Effector memory CD4-positive, alpha-beta T cell (primary cell): ENCODE measurements at places on chromosomes 5 and 9.

- no peak for DNase-seq
These were observed 128.2 kb upstream of the NFIB start for GRCh38 chr9:14441976-14442651.

DNA sequence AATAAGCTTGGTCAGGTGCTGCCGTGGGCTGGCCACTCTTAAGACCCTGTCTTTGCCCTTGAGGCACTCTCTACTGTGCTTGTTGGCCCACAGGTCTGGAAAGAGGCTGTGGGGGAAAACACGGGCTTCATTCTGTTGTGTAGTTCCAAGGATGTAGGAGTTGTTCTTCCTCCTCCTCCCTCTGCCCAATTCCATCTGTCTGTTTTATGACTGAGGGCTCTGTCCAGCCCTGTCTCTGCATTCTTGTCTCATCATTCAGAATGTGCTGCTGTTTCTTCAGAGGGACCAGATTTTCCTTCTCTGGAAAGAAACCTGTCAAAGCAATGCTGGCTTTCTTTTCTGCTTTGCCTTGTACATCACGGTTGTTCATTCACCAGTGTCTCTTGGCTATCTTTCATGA lies 84.1 kb downstream of the MAP1B start:
- DNase-seq = no peak

GRCh38 chr5:61313960-61314681 lies 17.9 kb upstream of the ZSWIM6 start:
- DNase-seq = no peak

DNA sequence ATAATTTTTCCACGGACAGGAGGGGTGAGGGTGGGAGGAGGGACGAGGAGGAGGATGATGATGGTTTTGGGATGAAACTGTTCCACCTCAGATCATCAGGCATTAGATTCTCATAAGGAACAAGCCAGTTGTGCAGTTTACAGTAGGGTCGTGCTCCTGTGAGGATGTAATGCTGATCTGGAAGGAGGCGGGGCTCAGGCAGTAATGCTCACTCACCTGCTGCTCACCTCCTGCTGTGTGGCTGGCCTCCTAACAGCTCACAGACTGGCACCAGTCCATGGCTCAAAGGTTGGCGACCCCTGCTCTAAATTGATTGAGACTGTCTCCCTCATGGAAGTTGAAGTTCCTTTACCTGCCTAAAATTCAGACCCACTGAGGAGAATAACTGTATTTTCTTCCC lies 33.2 kb downstream of the ANKRA2 start:
- DNase-seq = no peak

GRCh38 chr9:27183131-27183530 lies 74.1 kb downstream of the TEK start:
- no peak for DNase-seq

GRCh38 chr5:147689426-147689825 lies 93.1 kb downstream of the JAKMIP2 start:
- no peak for DNase-seq
